ENCODE measurements at places on chromosomes 2 and 18. TPM values are rescaled to one million over a fixed set of nuclear protein-coding genes. Genes with fewer than 3 reads are reported as not detected.
A peak's percentile ranks its signal among the peaks of the same experiment; 100 is the strongest.

Gene CCDC178
- not detected for total RNA-seq

Gene LRP2
- total RNA-seq = 0.47 TPM

Gene SEPTIN2
- total RNA-seq = 275 TPM

- peaks cover 2% of the 10 kb centered on the region for H3K36me3 ChIP-seq
- H3K27me3 ChIP-seq = peaks cover 32% of the 10 kb centered on the region
- no peak overlapping the region for H3K27ac ChIP-seq
- H3K4me1 ChIP-seq = peaks cover under 1% of the 10 kb centered on the region
- no peak for DNase-seq
Measured at GRCh38 chr2:170883683-170884082, 45.4 kb upstream of the GORASP2 start.

DNA sequence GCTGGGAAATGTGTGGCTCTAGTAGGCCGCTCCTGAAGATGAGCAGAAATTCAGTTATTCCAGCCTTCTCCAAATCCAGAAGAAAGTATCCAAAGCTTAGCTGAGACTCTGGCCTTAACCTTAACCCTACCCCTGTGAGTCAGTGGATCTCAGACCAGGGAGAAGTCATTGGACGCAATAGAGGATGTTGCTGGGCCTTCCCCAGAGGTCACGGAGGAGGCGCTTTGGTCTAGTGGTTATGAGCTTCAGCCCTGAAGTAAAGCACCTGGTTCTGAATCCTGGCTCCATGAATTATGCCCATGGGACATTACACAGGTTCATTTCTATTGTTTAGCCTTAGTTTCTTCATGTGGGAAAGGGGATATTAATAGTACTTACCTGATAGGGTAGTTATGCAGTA lies 24.0 kb downstream of the PKDCC start:
- DNase-seq = no peak
- H3K27me3 ChIP-seq = peaks cover 6% of the 10 kb centered on the region
- no peak overlapping the region for H3K27ac ChIP-seq
- H3K36me3 ChIP-seq = no peaks in the 10 kb centered on the region
- no peaks in the 10 kb centered on the region for H3K4me1 ChIP-seq
- no peak overlapping the region for H3K4me3 ChIP-seq

GRCh38 chr18:37634516-37634915 lies 68.9 kb upstream of the CELF4 start:
- DNase-seq = no peak
- H3K4me1 ChIP-seq = no peaks in the 10 kb centered on the region
- no peaks in the 10 kb centered on the region for H3K27me3 ChIP-seq
- H3K36me3 ChIP-seq = no peaks in the 10 kb centered on the region
- H3K4me3 ChIP-seq = no peak overlapping the region
- no peak overlapping the region for H3K27ac ChIP-seq

DNA sequence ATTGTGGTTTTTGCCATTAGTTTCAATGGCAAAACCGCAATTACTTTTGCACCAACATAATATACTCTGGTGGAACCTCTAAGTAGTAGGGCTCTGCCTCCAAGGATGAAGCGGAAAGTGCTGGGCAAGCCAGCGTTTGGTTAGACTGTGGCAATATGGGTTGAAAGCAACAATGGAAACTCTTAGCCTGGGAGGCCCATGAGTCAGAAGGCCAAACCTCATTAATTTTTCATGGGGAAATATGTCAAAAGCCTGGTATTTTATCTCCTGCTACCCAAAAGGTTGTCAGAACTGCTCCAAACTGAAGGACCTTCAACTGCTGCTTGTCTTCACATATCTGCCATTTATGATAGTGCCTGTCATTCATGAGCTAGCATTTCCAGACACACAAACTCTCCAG lies 179.1 kb upstream of the CYP26B1 start:
- H3K4me3 ChIP-seq = no peak overlapping the region
- H3K36me3 ChIP-seq = peaks cover 1% of the 10 kb centered on the region
- no peak overlapping the region for H3K27ac ChIP-seq
- H3K4me1 ChIP-seq = no peaks in the 10 kb centered on the region

Gene VWC2L
- total RNA-seq = not detected

DNA sequence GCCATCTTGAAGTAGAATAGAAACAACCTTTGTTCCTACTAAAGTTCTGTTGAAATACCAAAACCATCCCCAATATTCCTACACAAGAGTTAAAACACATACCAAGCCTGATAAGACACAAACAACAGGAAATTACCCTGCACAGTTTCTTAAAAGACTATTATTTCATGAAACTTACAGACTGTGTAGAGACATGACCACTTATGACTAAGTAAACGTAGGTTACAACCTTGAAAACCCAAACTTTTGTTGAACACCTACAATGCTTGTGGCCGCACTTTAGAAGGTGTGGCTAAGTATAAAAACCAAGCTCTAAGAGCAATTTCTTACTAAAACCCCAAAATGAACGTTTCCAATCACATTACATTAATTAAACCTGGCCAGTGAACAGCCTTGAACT lies 2.0 kb downstream of the SMAD2 start:
- H3K4me1 ChIP-seq = peaks cover 48% of the 10 kb centered on the region
- peak overlapping the region; percentile 63 for H3K27ac ChIP-seq
- H3K36me3 ChIP-seq = peaks cover 18% of the 10 kb centered on the region
- H3K4me3 ChIP-seq = peak overlapping the region; percentile 91
- H3K27me3 ChIP-seq = no peaks in the 10 kb centered on the region
- no peak for DNase-seq

Gene FAM168B
- 67.9 TPM for total RNA-seq

Gene GCG
- not detected for total RNA-seq

GRCh38 chr2:60764736-60765534 lies 8.9 kb downstream of the PAPOLG start:
- no peak for DNase-seq
- H3K4me3 ChIP-seq = no peak overlapping the region
- no peak overlapping the region for H3K27ac ChIP-seq
- H3K4me1 ChIP-seq = peaks cover 3% of the 10 kb centered on the region
- peaks cover 44% of the 10 kb centered on the region for H3K36me3 ChIP-seq

- no peaks in the 10 kb centered on the region for H3K4me1 ChIP-seq
- no peak overlapping the region for H3K4me3 ChIP-seq
- H3K27ac ChIP-seq = no peak overlapping the region
- H3K36me3 ChIP-seq = no peaks in the 10 kb centered on the region
Measured at GRCh38 chr18:66550366-66550765, 53.5 kb downstream of the CDH19 start.

GRCh38 chr2:201697899-201698298 lies 545 bp downstream of the MPP4 start:
- no peaks in the 10 kb centered on the region for H3K4me1 ChIP-seq
- peaks cover 2% of the 10 kb centered on the region for H3K36me3 ChIP-seq
- H3K27ac ChIP-seq = no peak overlapping the region
- no peak overlapping the region for H3K4me3 ChIP-seq
- peaks cover under 1% of the 10 kb centered on the region for H3K27me3 ChIP-seq

Gene TWIST2
- total RNA-seq = not detected

DNA sequence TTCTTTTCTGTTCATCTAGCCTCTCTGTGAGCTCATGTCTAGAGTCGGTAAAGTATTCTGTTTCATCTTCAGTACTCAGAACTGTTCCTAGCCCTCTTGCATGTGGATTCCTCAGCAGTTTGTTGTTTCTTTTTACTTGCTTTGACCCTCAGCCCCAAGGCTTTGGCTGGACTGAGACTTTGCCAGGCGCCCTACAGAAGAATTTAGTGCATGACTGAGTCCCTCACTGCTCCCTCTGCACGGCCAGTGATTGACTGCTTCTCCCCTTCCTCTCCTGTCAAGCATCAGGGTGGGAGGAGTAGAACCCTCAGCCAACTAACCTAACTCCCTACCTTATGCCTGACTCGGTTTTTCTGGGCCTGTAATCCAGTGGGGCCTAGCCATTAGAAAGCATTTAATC lies 109.8 kb downstream of the ESCO1 start:
- H3K27me3 ChIP-seq = peaks cover 5% of the 10 kb centered on the region
- no peak for DNase-seq
- H3K27ac ChIP-seq = no peak overlapping the region
- no peaks in the 10 kb centered on the region for H3K36me3 ChIP-seq
- no peak overlapping the region for H3K4me3 ChIP-seq
- no peaks in the 10 kb centered on the region for H3K4me1 ChIP-seq

Gene GCKR
- not detected for total RNA-seq

DNA sequence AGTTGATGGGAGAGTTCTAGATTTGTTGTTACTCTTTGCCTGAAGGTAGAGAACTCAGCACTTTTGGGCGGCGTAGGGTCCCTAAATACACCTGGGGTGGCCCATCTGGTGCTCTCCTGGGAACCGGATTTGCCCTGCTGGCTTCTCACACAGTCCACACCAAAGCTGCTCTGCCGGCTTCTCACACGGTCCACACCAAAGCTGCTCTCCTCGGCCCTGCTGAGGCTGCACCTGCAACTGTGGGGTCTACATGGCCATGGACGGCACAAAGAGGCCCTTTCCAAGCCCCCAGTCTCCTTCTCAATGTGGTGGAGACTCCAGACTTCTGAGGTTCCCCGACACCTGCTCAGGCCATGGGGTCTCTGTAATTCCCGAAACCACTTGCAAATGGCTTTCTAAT lies 124.8 kb upstream of the GPC1 start:
- no peak overlapping the region for H3K27ac ChIP-seq
- no peaks in the 10 kb centered on the region for H3K36me3 ChIP-seq
- peaks cover 10% of the 10 kb centered on the region for H3K27me3 ChIP-seq
- no peak for DNase-seq
- no peaks in the 10 kb centered on the region for H3K4me1 ChIP-seq

- H3K27ac ChIP-seq = peak overlapping the region; percentile 57
- peaks cover 23% of the 10 kb centered on the region for H3K36me3 ChIP-seq
- DNase-seq = no peak
- H3K27me3 ChIP-seq = no peaks in the 10 kb centered on the region
- H3K4me3 ChIP-seq = no peak overlapping the region
- H3K4me1 ChIP-seq = peaks cover 16% of the 10 kb centered on the region
Measured at GRCh38 chr2:23788100-23788499, 138.8 kb downstream of the ATAD2B start.

- no peak for DNase-seq
- H3K27me3 ChIP-seq = peaks cover 37% of the 10 kb centered on the region
- H3K4me3 ChIP-seq = peak overlapping the region; percentile 19
Measured at GRCh38 chr18:22345718-22346117, 72.0 kb downstream of the CTAGE1 start.

DNA sequence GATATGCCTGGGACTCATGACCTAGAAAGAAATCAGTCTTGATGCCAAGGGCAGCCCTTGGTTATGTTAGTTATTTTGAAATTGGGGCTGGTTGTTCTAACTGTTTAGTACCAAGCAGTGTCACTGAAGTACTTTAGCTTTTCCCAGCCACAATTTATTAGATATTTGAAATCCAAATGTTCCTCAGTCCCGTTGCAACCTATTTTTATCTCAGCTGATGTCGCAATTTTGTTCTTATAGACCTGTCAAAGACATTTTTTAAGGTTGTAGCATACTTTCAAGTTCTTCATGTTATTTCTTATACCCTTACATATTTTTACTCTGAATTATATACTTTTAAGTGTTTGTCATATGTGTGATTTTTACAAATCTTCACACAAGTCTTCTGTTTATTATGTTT lies 100.1 kb downstream of the LRP1B start:
- no peak overlapping the region for H3K27ac ChIP-seq
- H3K36me3 ChIP-seq = no peaks in the 10 kb centered on the region
- no peak for DNase-seq

GRCh38 chr18:45664824-45665763 lies 49.8 kb downstream of the SLC14A2 start:
- peaks cover 49% of the 10 kb centered on the region for H3K4me1 ChIP-seq
- peak overlapping the region; percentile 89 for H3K27ac ChIP-seq
- H3K4me3 ChIP-seq = peak overlapping the region; percentile 54

DNA sequence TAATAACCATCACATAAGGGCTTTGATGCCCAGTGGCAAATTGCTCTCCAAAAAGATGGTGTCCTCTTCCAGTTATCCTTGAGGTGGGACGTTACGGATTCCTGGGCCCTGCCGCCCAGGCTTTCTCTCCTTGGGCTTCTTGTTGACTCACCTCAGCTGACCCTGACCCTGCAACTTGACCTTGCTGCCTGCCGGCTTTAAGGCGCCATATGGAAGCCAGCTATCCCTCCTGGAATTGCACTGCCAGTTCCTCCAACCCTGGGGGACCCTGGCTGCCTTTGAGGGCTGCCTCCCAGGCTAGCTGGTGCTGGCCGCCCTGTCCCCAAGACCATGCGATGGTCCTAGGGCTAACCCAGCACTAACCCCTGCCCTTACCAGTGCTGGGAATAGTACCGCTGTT lies 28.3 kb upstream of the B3GNT7 start:
- H3K27me3 ChIP-seq = no peaks in the 10 kb centered on the region
- no peak overlapping the region for H3K4me3 ChIP-seq
- H3K4me1 ChIP-seq = peaks cover 7% of the 10 kb centered on the region

Gene SLC40A1
- total RNA-seq = 4.1 TPM

DNA sequence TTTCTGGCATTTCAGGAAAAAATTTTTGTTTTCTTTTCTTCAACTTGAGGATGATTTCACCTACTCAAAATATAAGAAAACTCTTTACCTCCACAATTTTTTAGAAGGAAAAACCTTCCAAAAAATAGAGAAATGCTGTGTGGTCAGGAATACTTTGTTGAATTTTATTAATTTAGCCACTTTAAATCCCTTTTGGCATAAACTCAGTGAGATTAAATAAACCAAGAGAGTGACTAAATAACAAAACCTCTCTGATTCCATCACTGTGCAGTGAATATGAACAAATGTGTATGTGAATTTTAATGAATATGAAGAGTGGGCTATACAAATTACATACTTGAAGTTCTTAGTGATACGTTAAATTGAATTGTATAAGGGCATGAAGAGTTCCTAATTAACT lies 25.8 kb upstream of the CYTIP start:
- H3K36me3 ChIP-seq = peaks cover 12% of the 10 kb centered on the region
- H3K27me3 ChIP-seq = no peaks in the 10 kb centered on the region
- H3K27ac ChIP-seq = peak overlapping the region; percentile 97

Gene KCNK3
- total RNA-seq = not detected

Gene PROKR1
- not detected for total RNA-seq

DNA sequence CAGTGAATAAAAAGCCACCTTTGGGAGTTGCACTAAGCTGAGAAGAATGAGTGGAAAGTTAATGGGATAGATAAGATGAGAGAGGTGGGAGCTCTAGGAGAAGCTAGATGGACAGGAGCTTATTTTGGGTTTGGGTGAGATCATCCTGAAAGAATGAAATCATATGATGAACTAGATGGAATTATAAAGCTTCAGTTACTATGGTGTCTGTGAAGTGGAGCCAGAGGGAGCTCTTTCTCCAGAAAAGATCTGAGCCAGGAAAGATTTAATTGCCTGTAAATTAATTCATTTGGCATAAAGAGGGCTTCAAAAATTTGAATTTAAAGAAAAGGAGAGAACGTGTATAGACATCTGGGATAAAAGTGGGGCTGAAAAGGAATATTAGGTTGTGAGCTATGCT lies 10.3 kb downstream of the DNAH6 start:
- H3K4me1 ChIP-seq = peaks cover 1% of the 10 kb centered on the region
- no peak overlapping the region for H3K27ac ChIP-seq
- peaks cover 4% of the 10 kb centered on the region for H3K36me3 ChIP-seq
- H3K4me3 ChIP-seq = no peak overlapping the region
- no peak for DNase-seq

All from activated naive CD8-positive, alpha-beta T cell treated with anti-CD3 and anti-CD28 coated beads, Interleukin-2, amount 10 ng/mL, durations not matched to agents 7 days and 5 days (primary cell).